Heart right ventricle (tissue), 16 donors: ENCODE measurements at places on chromosomes 1 and 21. TPM values are rescaled to one million over a fixed set of nuclear protein-coding genes. Genes with fewer than 3 reads are reported as not detected.
A peak's percentile ranks its signal among the peaks of the same experiment; 100 is the strongest.

GRCh38 chr21:20004367-20004766, 993.8 kb upstream of the NCAM2 start:
- no peak for DNase-seq

DNA sequence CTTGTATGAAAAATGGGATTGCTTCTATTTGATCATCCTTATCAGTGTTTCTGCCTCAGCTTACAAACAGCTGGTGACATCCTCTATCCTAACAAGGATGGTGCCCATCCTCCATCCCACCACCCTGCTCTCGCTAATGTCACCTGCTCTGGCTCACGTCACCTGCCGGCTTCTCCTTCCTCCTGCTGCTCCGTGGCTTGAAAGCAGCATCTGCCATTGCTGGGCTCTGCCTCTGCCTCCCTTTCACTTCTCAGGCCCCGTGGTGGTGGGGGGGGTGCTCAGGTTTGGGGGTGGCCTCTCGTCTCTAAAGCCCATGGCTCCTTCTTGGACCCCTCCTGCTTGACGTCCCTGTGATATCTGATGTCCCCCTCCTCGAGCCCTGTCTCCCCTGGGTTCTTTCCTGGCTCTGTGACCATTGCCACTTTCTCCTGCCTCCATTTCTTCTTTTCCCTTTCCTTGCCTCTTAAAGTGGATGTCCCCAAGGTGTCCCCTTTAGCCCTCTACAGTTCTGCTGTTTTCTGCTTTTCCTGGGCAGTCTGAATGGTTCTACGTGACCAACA, 135.5 kb upstream of the ERRFI1 start:
- no peak for DNase-seq

- DNase-seq: no peak
Observed at GRCh38 chr1:229148041-229148671, 122.8 kb upstream of the RAB4A start.

- no peak for DNase-seq
Observed at GRCh38 chr1:91281782-91282181, 122.9 kb downstream of the HFM1 start.

DNA sequence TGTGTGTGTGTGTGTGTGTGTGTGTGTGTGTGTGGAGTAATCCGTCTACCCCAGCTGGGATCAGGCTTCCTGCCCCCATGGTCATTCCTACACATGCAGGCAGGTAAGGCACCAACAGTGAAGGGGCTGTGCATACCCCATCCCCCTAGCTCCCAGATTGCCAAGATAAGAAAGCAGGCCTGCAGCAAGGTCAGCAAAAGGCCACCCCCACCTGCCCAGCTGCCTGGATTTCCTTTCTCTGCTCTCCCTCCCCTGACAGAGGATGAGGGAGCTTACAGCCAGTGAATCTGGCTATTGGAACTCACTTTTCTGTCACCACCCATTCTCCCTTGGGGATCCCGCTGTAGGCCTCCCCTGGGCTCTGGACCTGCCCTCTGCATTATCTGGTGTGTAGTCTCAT, 7.9 kb downstream of the ALX3 start:
- no peak for DNase-seq

- no peak for DNase-seq
Observed at GRCh38 chr1:234777856-234778220, 167.9 kb upstream of the IRF2BP2 start.

DNA sequence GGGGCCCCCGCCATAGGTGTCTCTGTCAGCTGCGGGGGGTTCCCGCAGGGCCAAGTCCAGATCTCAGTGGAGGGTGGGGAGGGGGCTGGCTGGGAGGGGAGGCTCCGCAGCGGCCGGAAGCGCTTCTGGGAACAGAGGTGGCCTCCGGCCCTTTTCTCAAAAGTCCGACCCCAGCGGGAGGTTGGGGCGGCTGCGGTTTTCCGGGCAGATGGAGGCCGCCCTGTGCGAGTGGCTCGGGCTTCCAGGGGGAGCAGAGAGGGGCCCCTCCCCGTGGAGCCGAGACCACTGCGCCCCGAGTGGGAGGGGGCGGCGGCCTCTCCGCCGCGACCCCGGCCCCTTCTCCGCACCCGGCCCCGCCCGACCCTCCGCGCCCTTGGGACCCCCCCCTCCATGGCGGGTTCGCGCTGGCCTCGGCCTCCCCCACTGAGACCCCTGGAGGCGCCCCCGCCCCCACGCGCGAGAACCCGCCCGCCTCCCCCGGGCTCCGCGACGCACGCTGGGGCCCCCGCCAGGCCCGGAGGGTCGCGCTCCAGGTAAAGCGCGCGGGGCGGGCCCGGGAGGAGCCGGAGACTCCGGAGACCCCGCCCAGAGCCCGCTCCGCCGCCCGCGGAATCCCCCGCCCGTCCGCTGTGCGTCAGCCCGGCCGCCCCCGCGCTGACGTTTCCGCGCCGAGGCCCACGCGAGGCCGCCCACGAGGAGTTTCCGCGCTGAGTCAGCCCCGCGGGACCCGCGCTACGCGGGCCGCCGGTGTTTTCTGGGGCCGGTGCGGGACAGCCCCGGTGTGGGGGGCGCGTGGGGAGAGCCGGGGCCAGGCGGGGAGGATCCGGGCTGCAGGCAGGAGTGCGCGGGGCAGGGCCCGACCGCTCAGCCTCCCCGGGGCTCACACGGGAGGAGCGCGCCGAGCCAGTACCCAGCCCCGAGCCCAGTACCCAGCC, 5.2 kb downstream of the TNFRSF18 start:
- peak; percentile 56 for DNase-seq

DNA sequence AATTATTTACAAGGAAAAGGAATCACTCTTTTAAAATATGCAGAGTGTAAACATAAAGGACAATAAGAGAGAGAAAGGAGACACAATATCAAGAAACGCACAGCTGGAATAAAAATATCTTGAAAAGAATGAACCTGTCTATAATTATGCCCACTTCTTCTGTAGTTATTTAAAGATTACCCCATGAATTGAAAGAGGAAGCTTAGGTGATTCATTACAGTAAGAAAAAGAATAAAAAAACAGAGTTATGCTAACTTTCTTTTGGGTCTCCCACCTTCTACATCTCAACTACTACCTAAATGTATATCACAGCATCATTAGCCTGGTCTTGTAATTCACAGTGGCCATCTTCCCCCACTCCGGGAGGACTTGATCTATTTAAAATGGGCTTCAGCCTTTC, 182.1 kb downstream of the MRPL39 start:
- DNase-seq: no peak

- DNase-seq: no peak
Observed at GRCh38 chr21:34042735-34043134, 30.6 kb upstream of the MRPS6 start.

GRCh38 chr1:30487042-30487441, 236.3 kb downstream of the MATN1 start:
- no peak for DNase-seq

GRCh38 chr1:171226747-171227370, 21.4 kb upstream of the FMO1 start:
- no peak for DNase-seq

- DNase-seq: no peak
Observed at GRCh38 chr21:34612557-34612956, 2.4 kb downstream of the RCAN1 start.

- no peak for DNase-seq
Observed at GRCh38 chr1:15258833-15259621, 12.0 kb downstream of the FHAD1 start.

- DNase-seq: no peak
Observed at GRCh38 chr1:108817811-108818210, 39.1 kb downstream of the AKNAD1 start.

DNA sequence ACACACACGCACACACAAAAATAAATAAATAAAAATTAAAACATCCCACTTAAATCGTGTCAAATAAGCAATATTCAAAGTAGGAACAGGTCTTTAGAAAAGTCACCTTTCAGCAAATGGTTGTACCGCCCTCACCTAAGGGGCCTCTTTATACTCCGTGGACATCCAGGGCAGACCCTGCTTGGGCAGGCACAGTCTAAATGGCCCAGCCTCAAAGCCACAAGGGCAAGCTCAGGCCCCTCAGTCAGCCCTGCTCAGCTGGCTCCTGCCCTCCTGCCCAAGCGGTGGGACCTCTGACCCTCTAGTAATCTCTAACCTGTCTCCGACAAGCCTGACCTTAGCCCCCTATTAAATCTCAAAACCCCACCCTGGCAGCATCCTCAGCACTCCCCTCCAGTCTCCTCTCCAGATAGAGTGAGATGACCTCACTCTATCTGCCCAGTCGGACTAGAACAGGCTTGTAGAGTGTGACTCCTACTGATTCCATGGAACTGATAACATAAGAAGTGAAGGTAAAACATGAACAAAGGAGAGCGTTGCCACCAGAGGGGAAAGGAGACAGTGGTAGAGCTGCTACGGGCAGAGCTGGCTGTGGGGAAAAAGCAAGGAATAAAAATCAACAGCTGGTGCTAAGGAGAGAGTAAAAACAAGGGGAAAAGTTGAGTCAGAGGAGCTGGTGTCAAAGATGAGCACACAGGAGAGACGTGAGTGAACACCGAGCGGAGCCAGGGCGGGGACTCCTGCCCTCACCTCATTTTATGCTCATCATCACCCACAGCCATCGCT, 36.0 kb downstream of the SIPA1L2 start:
- no peak for DNase-seq

Gene ZYG11A
- not detected for polyA plus RNA-seq

Gene FALEC
- polyA plus RNA-seq: not detected

Gene FCRL2
- polyA plus RNA-seq: not detected

Gene RC3H1
- 5.1 TPM for polyA plus RNA-seq

Gene HES3
- not detected for polyA plus RNA-seq

Gene LRRC8B
- 1.7 TPM for polyA plus RNA-seq

Gene SPRR2D
- polyA plus RNA-seq: not detected

Gene RHD
- polyA plus RNA-seq: not detected

Gene MACO1
- polyA plus RNA-seq: 8.7 TPM
